Activated gamma-delta T cell (primary cell): ENCODE measurements at places on chromosomes 2 and 18.

DNA sequence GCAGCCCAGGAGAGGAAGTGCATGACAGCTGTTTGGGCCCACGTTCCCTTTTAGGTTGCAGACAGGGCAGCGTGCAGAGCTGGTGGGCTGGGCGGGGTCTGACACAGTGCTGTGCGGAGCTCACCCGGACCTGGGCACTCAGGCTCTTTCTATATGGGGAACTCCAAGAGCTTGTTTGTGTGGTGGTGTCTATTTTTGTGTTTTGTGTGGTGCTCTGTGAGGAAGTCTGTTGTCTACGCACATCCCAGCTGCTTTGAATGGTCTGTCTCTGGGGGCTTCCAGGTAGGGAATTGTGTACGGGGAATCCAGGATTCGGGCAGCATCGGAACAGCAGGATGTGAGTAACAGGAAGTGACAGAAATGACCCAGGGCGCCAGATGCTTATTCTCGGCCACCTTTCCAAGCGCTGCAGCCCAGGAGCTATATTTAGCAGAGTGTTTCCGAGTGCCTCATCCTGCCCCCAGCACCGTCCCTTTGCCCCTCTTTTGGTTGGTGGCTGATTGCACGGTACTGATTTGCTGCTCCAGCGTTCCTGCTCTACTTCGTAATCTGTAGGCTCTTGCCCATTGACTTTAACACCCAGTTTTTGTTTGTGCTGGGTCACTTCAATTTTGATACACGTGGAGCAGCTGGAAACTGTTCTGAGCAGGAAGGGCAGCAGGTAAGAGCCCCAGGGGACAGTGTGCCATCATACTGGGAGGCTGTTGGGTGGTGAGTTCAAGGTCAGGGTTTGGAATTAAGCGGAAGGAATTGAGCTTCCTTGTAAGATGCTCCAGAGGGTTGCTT lies 64.7 kb downstream of the DGKD start:
- DNase-seq, result no peak

GRCh38 chr2:233996461-233996860 lies 54.0 kb upstream of the SPP2 start:
- DNase-seq, result no peak

GRCh38 chr2:30325600-30326328 lies 94.4 kb downstream of the LBH start:
- no peak for DNase-seq

- no peak for DNase-seq
Measured at GRCh38 chr18:56825321-56825720, 174.2 kb downstream of the WDR7 start.

- no peak for DNase-seq
Measured at GRCh38 chr2:32663864-32664263, 36.0 kb downstream of the TTC27 start.

GRCh38 chr2:41414486-41415230 lies 633.2 kb upstream of the PKDCC start:
- no peak for DNase-seq

- DNase-seq, result no peak
Measured at GRCh38 chr2:159904959-159905305, 106.9 kb upstream of the CD302 start.

DNA sequence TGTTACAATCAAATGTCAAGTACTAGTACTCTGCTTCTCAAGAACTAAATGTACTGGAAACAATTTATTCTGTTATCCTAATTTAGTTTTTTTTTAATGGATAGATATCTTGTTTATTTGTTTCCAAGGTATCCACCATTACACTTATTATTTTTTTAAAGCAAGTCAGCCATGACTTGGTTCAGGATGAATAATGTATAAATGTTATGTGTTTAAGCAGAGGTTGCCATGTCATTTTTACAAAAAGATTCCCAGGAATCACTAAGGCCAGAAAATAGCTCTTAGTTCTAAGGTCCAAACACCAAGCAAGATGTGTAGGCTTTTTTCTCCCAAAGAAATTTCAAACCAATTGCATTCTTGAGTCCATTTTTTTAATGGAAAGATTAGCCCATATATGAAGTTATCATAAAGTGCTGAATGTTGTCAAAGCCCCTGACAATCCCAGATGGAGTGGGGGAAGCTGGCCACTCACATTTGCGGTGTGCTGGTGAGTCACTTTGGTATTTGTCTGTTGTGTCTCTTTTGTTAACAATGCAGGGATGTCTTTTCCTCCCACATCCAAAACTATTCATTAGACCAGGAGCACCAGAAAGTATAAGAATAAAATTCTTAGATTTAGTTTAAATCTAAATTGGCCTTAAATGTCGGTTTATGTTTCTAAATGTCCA lies 158.9 kb downstream of the COL6A3 start:
- no peak for DNase-seq

- no peak for DNase-seq
Measured at GRCh38 chr2:111143107-111143842, 22.6 kb downstream of the BCL2L11 start.

GRCh38 chr2:183011743-183012142 lies 26.5 kb downstream of the NCKAP1 start:
- no peak for DNase-seq

- DNase-seq, result no peak
Measured at GRCh38 chr18:49531678-49532153, 30.1 kb upstream of the LIPG start.

DNA sequence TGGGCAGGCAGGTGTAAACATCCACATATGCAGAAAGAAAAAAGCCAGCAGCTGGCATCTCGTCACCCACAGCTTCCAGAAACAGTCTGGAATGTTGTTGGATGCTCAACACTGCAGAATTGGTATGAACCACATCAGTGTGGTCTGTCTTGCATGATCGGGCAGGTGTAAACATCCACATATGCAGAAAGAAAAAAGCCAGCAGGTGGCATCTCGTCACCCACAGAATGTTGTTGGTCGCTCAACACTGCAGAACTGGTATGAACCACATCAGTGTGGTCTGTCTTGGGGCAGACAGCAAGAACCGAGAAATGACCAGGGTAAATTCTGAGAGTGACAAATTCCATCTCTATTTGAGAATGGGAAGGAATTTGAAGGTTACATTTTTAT lies 39.6 kb downstream of the DOCK10 start:
- no peak for DNase-seq

GRCh38 chr2:238238766-238239542 lies 884 bp downstream of the HES6 start:
- DNase-seq, result peak; percentile 37

- no peak for DNase-seq
Measured at GRCh38 chr2:71792926-71793761, 339.8 kb downstream of the DYSF start.

GRCh38 chr2:953975-954686 lies 3.5 kb downstream of the SNTG2 start:
- DNase-seq, result no peak
